ENCODE measurements at places on chromosomes 16 and 17.
A peak's percentile ranks its signal among the peaks of the same experiment; 100 is the strongest.

- DNase-seq, result no peak
Observed at GRCh38 chr17:78125138-78125913, 3.2 kb downstream of the TMC6 start.

DNA sequence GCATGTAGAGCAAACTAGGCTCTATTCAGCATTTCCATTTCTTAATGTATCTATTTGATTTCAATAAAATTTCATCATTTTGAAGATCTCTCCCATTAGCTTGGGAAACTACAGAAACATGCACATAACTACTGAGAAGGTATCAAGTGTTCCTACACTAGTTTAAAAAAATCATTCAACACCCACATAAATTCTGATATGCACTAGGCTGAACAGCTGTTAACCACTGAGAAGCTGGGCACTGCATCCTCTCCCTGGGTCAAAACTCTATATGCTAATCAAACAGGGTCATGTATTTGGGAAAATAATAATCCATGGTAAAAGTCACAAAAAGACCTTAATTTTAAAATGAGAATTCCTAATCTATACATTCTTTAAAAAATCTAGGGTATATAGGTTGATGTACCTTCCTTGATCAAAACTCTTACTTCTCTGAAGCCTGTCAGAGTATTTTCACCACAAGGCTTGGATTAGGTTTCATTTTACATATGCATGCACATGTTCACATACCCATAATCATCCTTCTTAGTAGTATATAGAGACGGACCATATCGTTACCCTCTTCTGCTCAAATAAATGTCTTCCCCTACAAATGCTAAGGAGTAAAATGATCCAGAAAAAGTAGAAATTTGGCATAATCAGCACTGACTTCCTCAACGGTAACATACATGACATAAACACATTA, 57.2 kb downstream of the KANSL1 start:
- no peak for DNase-seq

DNA sequence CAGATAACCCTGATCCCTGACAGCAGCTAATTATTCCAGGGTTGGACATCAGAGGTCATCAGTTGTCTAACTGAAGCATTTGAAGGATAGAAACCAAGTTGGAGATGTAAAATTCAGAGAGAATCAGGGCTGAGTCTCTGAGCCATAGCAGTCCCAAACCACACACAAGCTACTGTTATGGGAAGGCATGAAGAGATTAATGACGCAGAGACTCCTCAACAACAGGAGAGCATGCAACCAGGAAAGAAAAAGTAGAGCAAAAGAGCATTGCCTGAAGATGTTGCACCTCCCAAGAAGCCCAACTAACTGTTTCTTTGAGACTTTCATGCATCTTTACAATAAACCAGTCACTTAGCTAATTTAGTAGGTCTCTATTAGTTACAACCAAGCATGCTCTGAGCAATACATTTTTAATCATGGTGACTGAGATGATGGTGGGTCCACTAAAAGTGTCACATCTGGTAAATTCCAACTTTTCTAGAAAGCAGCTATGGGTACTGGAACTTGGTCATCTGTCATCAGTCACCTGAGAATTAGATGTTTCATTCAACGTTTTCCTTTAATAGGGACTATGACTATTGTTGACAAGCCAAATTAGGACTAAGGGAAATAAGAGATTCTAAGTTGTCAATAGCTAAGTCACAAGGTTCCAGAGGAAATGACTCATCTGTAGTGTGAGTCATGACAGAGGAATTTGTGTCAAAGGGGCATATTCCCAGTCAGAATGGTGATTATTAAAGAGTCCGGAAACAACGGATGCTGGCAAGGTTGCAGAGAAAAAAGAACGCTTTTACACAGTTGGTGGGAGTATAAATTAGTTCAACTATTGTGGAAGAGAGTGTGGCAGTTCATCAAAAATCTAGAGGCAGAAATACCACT, 239.8 kb downstream of the CHD9NB start:
- DNase-seq, result no peak

DNA sequence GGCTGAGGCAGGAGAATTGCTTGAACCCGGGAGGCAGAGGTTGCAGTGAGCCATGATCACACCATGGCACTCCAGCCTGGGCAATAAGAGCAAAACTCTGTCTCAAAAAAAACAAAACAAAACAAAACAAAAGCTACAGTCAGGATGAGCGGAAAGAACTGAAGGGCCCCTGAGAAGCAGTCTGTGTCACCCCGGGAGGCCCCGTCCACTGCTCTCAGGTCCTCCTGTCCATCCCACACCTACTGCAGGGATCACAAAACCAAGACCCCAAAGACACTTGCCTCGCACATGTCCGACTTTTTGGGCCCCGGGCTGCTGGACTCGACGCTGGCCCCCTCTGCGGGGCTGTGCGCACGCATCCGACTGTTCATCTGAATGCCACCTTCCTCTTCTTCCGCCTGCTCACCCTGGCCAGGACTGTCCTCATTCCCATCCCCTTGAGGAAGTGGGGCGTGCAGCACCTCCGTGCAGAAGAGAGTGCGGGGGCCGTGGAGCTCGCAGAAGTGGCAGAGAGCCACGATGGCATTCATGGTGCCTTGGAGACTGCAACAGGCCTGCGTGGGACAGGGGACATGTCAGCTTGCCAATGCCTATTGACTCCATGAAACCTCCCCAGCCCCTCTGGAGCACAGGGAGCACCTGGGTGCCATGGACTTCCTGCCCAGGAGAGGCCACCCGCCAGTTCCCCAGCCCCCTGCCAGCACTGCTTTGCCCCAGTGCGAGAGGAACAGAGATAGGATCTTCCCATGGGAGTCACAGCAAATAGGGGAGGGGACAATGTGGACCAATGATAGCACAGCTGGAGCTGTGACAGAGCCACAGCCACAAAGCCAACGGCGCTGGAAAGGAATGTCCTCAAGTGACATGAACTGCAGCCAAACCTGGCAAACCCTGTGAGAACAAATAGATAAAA, 9.1 kb downstream of the FLCN start:
- DNase-seq, result no peak

- DNase-seq, result peak; percentile 71
Observed at GRCh38 chr17:50129728-50130558, at the start of gene SAMD14. TSS of gene SAMD14 (minus strand) at chr17:50130160. CDS start at chr17:50124959, 5,201 bp downstream.

DNA sequence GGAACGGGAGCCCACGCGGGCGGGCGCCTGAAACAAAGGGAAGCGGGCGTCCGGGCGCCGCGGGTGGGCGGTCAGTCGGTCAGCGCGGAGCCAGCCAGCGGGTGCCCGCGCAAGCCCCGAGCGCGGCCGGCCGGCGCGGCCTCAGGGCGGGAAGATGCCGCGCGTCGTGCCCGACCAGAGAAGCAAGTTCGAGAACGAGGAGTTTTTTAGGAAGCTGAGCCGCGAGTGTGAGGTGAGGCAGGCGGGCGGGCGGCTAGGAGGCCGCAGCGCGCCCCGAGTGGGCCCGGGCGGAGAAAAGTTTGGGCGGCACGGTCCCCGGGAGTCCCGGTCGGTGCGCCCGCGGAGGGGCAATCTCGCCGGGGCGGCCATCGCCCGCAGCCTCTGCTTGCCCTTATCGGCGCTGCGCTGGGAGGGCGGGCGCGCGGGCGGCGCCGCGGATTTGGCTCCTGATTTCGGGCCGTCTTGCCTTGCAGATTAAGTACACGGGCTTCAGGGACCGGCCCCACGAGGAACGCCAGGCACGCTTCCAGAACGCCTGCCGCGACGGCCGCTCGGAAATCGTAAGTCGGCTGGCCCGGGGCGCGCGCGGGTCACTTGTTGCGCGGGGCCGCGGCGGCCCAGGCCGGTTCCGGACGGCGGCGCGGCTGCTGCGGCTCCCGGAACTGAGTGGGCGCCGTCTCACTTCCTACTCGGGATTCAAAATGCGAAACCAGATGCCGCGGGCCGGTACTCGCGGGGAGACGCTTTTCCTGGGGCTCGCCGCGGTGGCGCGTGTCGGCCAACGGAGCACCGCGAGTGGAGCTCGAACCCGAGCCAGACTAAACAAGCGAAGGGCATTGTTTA, 526 bp downstream of the CBFB start:
- peak; percentile 64 for DNase-seq

GRCh38 chr17:58753026-58753425, 2.6 kb upstream of the PPM1E start:
- no peak for DNase-seq

DNA sequence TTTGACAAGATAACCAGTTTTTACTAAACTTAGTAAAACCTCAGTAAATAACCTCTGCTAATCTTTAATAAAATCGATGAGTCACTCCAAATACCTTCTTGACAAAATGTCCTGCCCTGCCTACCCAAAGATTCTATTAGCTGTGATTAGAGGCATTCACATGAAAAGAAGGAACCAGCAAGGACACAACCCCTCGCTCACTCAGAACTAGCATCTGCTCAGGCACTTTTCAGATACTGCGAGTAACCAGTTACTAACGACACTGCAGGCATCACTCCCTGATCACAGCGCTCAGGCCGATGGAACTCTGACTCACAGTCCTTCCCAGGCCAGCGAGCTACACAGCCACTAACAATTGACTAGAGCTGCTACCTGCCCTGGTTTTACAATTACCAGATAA, 24.3 kb downstream of the PELP1 start:
- DNase-seq, result no peak

- DNase-seq, result peak; percentile 81
Observed at GRCh38 chr17:41962768-41963434, 3.7 kb upstream of the CNP start.

GRCh38 chr17:39623356-39623950, 3.3 kb upstream of the PPP1R1B start:
- peak; percentile 70 for DNase-seq

GRCh38 chr16:57245472-57246113, 534 bp downstream of the ARL2BP start:
- DNase-seq, result peak; percentile 44

- DNase-seq, result no peak
Observed at GRCh38 chr16:67417333-67418061, 1.2 kb upstream of the ZDHHC1 start.

DNA sequence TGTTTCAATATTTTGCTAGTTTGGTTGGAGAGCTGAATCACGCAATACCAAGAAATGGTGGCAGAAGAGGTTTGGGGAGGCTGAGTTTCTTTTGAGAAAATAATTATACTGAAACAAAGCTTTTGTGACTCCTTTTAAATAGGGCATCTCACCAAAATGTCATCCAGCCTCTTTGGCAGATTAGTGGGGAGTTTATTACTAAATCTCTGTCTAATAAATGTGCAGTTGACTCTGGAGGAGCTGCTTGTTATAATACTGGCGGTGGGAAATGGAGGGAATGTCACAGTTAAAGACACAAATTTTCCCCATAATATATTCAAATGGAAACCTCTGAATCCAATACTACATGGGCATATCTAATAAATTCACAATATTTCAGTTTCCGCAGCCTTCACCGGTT, 44.7 kb downstream of the SNX11 start:
- no peak for DNase-seq

DNA sequence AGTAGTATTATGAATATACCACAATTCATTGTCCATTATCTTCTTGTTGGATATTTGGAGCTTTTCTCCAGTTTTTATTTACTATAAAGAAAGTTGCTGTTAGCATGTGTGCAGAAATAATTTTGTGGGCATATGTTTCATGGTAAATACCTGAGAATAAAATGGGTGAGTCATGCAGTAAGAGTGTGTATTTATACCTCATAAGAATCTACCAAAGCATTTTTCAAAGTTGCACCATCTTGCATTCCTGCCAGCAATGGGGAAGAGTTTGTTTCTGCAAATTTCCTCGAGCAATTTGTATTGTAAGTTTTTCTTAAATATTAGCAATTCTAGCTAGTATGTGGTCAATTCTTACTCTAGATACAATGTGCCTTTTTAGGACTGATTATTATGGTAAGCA, 7.9 kb upstream of the MON1B start:
- DNase-seq, result no peak

DNA sequence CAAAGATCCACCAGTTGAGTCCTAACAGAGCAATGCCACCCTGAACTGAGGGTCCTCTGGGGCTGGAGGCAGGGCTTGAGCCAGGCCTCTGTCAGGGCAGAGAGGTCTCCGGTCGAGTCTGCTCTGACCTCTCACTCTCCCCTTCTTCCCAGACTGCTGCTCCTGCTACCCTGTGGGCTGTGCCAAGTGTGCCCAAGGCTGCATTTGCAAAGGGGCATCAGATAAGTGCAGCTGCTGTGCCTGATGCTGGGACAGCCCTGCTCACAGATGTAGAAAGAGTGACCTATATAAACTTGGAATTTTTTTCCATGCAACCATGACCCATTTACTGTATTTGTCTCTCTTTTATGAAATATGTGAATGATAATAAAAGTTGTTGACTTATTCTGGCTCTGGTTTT, 2.4 kb upstream of the MT1B start:
- DNase-seq, result no peak

DNA sequence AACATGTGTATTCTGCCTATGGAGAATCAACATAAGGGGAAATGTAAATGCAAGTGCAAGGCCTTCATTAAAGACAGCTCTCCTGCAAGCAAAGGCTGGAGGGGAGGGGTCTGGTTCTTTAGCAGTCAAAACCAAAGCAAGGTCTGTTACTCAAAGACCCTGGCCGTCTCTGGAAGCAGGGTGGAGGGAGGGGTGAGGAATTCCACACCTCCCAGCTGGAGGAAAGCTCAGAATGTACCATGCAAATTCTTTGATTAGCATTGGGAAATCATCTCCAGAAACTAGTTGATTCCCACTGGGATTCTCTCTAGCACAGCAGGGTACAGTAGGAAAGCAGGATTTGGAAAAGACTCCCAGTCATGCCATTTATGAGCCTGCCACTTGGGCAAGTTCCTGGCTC, 77.3 kb upstream of the ASIC2 start:
- DNase-seq, result no peak

- peak; percentile 38 for DNase-seq
Observed at GRCh38 chr17:7435676-7436555, 681 bp downstream of the TMEM102 start.

DNA sequence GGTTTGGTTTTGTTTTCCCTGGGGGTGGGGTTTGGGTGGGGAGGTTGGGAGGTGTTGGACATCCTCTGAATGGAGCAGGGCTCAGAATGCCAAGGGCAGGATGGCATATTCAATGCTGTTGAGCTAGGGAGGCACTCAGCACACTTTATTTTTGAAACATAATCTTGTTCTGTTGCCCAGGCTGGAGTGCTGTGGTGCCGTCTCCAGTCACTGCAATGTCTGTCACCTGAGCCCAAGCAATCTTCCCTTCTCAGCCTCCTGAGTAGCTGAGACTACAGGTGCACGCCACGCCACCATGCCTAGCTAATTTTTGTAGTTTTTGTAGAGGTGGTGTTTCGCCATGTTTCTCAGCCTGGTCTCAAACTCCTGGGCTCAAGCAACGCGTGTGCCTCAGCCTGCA, 186.1 kb downstream of the RPTOR start:
- DNase-seq, result no peak

- no peak for DNase-seq
Observed at GRCh38 chr17:45427181-45427835, 5.4 kb downstream of the ARHGAP27 start.

DNA sequence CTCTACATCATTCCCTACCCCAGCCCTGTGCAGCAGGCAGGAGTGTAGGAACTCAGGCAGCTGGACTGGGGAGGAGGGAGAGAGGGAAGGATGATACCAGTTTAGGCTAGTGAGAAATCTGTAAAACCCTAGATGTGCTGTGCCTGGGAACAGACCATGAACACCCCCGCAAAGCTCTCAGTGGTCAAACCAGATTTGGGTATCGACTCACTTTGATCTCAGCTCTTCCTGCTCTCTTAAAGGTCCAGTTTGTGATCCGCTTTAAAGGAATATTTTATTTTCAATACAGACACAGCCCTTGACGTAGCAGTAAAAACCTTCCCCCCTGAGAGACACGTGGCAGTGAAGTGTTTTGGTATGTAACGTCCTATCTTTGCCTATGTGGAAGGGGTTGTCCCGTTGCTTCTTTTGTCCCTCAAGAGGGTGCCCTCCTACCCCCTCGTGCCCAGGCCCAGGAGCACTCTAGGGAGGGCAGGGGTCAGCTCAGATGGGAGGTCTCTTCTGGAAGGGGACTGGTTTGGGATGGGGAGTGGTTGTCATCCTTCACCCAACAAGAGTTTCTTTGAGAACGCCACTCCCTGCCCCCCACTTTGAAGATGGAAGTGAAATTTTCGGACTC, 19.3 kb upstream of the TBX2 start:
- no peak for DNase-seq
